ENCODE measurements at places on chromosomes 4 and X.

DNA sequence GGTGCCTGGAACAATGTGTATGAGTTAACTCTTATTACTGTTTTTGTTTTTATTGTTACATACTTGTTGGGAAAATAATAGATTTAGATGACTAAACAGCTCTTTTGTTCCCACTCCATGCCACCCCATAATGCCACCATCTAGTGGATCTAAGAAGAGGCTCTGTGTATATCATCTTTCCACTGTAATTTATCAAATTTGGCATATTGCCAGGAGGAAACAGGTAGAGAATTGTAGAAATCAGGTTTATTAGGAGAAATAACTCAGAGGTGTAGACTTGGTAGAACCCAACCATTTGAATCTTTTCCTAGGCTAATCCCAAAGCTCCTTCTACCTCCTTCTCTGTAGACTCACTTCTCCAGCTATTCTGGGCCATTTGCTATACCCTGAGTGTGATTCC, 150.6 kb downstream of the GATB start:
- no peak for DNase-seq

- DNase-seq: no peak
Observed at GRCh38 chrX:13741695-13742094, 7.1 kb downstream of the OFD1 start.

GRCh38 chrX:97517763-97518162, 634.1 kb downstream of the RPA4 start:
- no peak for DNase-seq

GRCh38 chr4:64584981-64585557, 175.8 kb upstream of the TECRL start:
- no peak for DNase-seq

DNA sequence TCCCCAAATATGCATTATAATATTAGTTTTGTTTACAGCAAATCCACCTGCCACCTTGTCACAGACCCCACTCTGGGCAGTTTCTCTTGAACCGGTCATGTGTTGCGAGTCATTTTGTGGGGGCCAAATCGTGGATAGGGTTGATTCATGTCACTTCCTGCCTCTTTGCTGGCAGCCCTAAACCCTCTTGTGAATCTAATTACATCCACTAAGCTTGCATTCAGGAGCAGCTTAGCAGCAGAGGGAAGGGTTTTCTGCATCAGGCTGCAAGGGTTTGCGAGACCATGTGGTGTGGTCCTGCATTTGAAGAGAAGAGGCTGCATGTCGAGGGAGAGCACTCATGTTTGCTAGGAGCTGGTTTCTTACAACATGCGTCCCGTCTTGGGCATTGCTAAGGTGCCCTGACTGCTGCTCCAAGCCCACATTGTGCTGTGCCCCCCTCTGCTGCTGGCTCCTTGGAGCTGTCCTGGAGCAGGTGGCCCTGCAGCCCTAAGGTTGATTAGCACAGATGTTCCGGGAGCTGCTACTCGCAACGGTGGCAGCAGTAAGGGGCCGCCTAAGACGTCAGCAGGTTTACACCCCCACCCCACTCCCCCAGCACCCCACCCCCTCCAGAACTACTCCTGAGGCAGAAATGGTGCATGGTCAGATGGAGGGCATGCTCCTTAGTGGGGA, 88.9 kb upstream of the CLDN34 start:
- no peak for DNase-seq

DNA sequence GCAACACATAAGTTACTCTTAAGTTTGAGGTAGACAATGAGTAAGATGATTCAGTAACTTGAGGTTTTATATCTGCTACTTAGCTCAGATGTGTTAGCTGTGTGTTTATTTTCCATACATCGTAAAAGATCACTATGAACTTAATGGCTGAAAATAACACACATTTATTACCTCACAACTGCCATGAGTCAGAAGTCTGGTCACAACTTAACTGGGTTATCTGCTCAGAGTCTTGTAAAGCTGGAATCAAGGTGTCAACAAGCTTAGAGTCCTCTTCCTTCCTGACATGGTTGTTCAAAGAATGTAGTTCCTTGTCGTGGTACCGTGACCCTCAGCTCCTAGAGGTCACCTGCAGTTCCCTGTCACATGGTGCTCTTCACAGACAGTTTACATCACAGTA, 204.9 kb upstream of the MAGEB2 start:
- no peak for DNase-seq

- no peak for DNase-seq
Observed at GRCh38 chrX:66162331-66162822, 1.7 kb upstream of the HEPH start.

GRCh38 chr4:158125310-158125709, 47.5 kb downstream of the GASK1B start:
- DNase-seq: no peak

DNA sequence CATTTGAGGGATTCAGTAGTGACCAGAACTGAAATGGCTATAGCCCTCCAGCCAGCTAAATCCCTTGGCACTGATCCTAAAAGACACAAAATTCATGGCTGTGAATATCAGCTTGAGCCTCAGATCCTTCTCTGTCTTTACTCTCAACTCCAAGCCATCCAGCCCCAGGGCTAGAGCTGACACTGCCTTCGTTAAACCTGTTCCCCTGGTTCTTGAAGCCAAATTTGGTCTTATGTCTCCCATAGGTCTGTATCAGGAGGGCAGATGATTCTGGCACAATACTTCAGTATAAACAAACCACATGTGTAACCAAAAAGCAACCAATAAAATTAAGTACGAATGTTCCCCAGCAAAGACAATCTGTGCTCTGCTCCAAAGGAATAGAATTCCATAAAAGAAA, 78.0 kb downstream of the ANOS1 start:
- DNase-seq: no peak

GRCh38 chr4:60522265-60522664, 677.9 kb upstream of the ADGRL3 start:
- DNase-seq: no peak

- DNase-seq: no peak
Observed at GRCh38 chr4:113607998-113608397, 153.5 kb downstream of the CAMK2D start.

GRCh38 chrX:77427611-77428010, 19.6 kb upstream of the FGF16 start:
- no peak for DNase-seq

DNA sequence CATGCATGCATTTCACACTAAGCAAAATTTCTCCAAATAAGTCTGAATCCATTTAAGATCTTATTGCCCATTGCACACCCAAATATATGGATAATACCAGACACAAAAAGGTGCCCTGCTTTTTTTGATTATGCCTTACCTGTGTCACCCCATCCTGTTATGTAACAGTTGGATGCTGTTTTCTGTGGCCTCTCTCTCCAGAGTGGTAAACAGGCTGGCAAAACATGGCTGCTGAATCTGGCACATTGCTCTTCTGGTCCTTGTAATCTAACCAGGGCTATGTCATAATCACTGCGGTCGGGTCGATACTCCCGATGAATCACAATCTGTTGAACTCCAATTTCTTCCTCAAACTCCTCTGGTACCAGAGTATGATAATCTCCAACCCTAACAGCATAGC, 70.1 kb downstream of the PRSS12 start:
- no peak for DNase-seq

GRCh38 chr4:61004651-61005170, 195.4 kb upstream of the ADGRL3 start:
- DNase-seq: no peak

DNA sequence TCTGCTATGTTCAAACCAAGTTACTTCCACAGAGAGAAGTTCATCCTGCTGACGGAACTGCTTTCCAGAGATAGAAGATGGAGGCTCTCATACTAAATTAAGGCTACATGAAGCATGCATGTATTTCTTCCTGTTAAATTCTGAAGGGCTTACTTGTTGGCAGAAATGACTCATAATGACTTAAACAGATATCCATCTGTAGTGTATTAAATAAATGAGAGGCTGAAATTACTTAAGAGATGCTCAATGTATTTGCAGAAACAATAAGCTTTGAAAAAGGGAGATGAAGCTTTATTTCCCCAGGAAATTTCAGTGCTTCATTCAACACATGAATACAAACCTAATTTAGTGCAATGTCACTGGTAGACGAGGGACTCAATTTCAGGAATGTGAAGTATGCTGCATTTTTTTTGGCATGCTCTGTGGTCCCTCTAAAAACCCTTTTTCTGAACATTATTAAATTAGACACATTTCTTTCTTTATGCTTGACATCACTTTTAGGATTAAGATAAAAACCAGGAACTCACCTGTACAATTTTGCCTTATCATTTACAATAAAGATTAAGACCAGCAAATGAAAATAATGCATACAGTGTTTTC, 759.1 kb upstream of the POU3F4 start:
- DNase-seq: no peak

DNA sequence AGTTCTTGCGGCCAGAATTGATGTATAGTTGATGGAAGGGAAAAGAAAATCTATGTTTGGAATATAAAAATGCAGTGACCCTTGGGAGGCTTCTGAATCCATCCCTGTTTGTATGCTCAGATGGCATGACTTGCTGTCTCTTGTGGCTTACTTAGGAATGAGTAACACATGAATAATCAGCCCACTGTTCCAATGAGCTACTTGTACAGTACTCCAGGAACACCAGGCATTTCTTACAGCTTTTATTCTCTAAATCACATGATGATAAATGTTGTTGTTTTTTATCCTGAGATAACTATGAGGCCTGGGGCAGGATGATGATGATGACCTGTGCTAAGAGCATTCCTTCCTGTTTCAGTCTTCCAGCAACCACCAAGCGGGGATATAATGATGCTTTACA, 18.9 kb downstream of the TMPRSS11E start:
- DNase-seq: no peak

GRCh38 chr4:3016961-3017360, 53.6 kb downstream of the GRK4 start:
- no peak for DNase-seq

- DNase-seq: no peak
Observed at GRCh38 chrX:29478336-29479069, 736.9 kb upstream of the MAGEB2 start.

GRCh38 chr4:55318175-55319129, 27.6 kb upstream of the SRD5A3 start:
- no peak for DNase-seq

DNA sequence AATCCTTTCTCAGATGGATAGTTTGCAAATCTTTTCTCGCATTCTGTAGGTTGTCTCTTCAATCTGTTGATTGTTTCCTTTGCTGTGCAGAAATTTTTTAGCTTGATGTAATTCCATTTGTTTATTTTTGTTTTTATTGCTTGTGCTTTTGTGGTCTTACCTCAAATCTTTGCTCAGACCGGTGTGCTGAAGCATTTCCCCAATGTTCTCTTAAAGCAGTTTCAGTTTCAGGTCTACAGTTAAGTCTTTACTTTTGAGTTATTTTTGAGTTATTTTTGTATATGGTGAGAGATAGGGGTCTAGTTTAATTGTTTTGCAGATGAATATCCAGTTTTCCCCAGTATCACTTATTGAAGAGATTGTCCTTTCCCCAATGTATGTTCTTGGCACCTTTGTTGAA, 18.2 kb upstream of the SLC25A14 start:
- no peak for DNase-seq

DNA sequence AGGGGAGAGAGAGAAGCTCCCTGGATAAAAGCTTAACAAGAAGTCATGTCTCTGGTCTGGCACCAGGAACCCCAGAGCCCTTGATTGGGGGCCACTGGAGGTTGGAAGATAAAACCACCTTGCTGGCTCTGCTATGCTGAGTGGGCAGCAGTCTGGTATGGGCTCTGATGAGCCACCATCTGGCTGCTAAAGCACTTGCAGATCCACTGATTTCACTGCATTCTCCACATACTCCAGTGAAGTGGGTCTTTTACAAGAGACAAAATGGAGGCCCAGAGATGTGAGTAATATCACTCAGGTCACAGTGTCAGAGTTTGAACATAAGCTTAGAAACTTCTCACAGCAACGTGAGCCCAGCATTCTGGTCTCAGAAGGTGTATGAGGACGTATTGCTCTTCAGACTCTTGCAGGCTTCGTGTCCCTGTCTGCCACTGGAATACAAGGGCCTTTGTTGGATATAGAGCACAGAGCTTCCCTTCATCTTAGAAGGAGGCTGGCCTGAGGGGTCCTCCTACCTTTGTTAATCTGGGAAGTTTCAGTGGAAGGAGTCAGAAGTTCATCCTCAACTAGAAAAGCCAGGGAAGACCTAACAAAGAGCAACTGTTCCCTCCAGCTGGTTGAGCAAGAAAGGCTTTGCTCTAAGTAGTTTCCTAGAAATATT, 11.8 kb downstream of the CLDN2 start:
- DNase-seq: no peak

- DNase-seq: no peak
Observed at GRCh38 chr4:113825272-113825671, 63.7 kb upstream of the CAMK2D start.

DNA sequence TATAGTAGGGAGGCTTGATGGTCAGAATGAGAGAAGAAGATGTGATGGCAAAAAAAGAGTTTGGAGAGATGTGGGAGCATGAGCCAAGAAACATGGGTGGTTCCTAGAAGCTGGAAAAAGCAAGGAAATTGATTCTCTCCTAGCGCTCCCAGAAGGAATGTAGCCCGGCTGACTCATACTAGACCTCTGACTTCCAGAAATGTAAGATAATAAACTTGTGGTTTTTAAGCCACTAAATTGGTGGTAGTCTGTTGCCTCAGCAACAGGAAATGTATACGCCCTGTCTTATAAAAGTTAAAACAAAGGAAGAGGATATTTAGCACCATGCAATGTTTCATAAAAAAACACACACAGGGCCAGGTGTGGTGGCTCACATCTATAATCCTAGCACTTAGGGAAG, 182.7 kb upstream of the PCDH7 start:
- DNase-seq: no peak

DNA sequence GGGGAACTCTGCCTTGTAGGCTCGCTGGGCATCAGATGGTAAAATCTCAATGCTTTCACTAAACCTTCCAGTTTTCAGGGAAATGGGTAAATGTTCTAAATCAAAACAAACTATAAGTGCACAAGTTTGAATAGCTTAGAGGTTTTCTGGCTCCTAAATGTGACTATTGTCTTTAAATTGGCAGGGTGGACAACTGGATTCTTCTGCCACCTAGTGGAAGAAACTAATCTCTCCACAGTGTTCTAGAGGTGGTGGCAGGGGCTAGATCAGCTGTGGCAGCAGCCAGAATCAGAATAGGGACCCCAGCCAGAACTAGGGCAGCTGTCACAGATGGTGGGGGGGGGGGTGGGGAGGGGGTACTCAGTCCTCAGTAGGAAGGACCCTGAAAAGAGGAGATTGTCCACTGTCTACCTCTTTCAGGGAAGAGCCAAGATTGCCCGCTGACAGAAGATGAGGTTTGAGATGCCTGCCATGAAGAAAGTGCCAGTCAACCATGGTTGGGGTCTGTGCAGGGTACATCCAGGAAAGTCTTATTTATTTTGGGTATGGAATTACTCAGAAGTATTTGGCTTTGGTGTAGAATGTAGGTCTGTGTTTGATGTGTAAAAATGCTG, 201.4 kb downstream of the CCNG2 start:
- no peak for DNase-seq

GRCh38 chr4:1072830-1073446, 40.4 kb downstream of the RNF212 start:
- no peak for DNase-seq

- DNase-seq: no peak
Observed at GRCh38 chrX:21319323-21319722, 54.9 kb upstream of the CNKSR2 start.

All from stimulated activated CD4-positive, alpha-beta T cell treated with anti-CD3 and anti-CD28 coated beads, TNF-alpha, amount 100 ng/mL, for 4 hours (primary cell).